ENCODE measurements at places on chromosomes 16 and 17.

DNA sequence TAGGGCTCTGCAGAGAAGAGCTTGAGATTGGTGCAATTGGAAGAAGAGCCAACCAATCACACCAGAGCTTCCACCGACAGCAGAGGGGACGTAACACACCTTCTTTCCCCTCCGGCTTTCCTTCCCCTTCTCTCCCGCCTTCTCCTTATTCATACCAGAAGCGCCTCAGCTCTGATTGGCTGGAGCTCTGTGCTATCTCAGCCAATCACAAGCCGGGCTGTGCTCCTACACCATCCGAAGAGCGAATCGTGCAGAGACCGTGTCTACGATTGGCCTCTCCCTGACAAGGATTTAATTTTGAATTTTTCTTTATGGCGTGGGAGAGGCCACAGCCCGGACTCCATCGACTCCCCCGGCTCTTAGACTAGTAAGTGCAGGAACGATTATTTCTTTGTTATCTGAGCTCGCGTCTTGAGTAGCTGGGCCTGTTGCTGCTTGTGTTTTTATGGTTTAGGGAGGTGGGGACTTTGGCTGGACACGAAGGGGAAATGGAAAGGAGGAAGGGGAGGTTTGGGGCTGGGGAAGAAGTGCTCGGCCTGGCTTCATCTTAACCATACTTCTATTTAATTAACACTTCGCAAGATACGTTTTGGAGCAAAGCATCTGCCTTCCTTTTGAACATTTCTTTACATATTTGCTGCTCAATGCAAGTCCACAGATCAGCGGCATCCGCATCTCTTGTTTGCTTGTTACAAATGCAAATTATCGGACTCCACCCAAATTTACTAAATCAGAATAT lies at the start of gene PRR11:
TSS of gene PRR11 (plus strand) at position 308 of the 739 bp plus-strand sequence. CDS start 14,007 bp downstream, outside the sequence.
- peak; percentile 90 for DNase-seq

- peak; percentile 44 for DNase-seq
These were observed 9.0 kb upstream of the PHAF1 start for GRCh38 chr16:67100569-67101310.

- DNase-seq: no peak
These were observed 175.5 kb downstream of the CYB561 start for GRCh38 chr17:63270610-63271009.

DNA sequence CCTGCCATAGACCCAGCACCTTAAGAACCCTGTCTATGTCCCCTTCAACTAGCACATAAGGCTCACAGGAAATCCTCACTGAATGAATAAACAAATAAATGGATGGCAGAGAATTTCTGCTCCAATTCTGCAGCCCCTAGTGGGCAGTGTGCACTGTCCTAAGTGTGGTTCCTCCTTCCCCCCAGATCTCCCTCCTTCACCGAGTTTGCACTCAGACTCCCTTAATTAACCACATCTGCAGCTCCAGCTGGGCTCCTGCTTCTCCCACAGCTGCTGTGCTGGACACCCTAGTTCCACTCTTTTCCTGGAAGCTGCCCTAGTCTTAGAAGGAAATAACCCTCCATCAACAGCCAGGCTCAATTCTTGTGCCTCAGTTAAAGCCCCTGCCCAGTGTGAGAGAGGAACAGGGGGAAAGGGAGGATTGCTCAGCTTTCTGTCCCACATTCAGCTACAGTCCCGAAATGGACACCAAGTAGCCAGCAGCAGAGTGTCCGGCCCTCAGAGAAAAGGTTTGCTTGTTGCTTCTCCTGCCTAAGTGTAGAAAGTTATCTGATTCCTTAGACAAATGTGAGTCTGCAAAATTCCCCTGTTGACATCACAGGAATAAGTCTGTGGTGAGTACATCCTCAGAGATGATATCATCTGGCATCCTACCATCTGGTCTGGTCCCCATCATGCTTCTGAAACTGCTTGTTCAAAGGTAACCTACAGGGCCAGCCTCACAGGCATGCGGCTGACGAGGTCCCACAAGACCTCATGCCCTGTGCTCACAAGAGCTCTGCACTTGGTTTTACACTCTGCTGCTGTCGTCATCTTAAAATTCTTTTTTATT lies 12.3 kb downstream of the LRRC3C start:
- DNase-seq: peak; percentile 84

DNA sequence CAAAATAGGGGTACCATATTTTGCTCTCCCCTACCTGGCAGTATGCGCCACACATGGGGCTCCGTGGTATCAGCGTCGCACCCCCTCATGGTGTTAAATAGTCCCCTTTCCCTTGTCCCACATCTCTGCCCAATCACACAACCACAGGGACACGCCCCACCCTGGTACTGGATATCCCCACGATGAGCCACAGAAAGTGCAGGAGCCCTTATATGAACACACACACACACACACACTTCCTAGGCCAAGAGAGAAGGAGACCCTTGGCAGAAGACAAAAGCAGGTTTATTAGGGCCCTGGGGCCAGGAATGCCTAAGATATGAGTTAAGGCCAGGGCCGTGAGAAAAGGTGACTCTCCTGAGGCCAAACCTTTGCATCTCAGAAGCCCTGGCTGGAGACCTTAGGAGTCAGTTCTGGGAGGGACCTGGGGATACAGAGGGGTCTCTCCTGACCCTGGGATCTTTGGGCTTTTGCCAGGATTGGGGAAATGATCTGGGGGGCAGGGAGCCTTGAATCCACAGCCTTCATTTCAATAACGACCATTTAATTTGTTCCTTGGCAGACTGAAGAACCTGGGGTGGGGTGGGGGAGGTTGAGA lies 11.6 kb downstream of the COPZ2 start:
- no peak for DNase-seq

GRCh38 chr16:58425756-58426494 lies 33.7 kb downstream of the GINS3 start:
- DNase-seq: no peak

- DNase-seq: no peak
These were observed 32.2 kb upstream of the HAS3 start for GRCh38 chr16:69073181-69073702.
